ENCODE measurements at places on chromosomes 3 and 15.

- DNase-seq, result no peak
- peaks cover 41% of the 10 kb centered on the region for H3K36me3 ChIP-seq
- H3K4me1 ChIP-seq, result no peaks in the 10 kb centered on the region
- no peaks in the 10 kb centered on the region for H3K27me3 ChIP-seq
- H3K4me3 ChIP-seq, result no peak overlapping the region
- no peak overlapping the region for H3K27ac ChIP-seq
These were observed 127.7 kb downstream of the ISL2 start for GRCh38 chr15:76464247-76464646.

GRCh38 chr15:90871139-90871715, 2.8 kb downstream of the FURIN start:
- peak overlapping the region; percentile 93 for H3K4me3 ChIP-seq
- peak; percentile 27 for DNase-seq
- peak overlapping the region; percentile 99 for H3K27ac ChIP-seq

- no peak for DNase-seq
- no peak overlapping the region for H3K27ac ChIP-seq
- H3K4me1 ChIP-seq, result no peaks in the 10 kb centered on the region
- H3K36me3 ChIP-seq, result no peaks in the 10 kb centered on the region
- H3K4me3 ChIP-seq, result no peak overlapping the region
- H3K27me3 ChIP-seq, result peaks cover 2% of the 10 kb centered on the region
These were observed 58.9 kb upstream of the KY start for GRCh38 chr3:134709561-134710312.

DNA sequence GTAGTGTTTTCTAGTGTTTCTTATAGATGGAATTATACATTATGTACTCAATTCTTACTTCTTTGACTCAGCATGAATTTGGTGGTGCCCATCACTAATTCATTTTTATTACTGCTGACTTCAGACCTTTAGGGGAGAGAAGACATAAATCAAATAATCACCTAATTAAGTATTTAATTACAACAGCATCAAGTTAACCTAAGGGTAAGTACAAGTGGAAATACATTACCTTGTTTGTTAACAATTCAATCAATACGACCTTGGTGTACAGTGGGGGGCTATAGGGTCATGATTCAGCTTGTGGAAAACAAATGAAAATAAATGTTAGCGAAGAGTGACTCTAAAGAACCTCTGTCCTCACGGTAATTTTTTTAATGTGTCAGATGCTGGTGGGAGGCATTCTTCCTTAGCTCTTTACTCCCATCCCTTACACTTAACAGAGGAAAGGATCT, 538 bp upstream of the CAPN7 start:
- no peaks in the 10 kb centered on the region for H3K27me3 ChIP-seq
- H3K27ac ChIP-seq, result peak overlapping the region; percentile 77
- peaks cover 20% of the 10 kb centered on the region for H3K4me1 ChIP-seq
- H3K4me3 ChIP-seq, result peak overlapping the region; percentile 82
- DNase-seq, result no peak

DNA sequence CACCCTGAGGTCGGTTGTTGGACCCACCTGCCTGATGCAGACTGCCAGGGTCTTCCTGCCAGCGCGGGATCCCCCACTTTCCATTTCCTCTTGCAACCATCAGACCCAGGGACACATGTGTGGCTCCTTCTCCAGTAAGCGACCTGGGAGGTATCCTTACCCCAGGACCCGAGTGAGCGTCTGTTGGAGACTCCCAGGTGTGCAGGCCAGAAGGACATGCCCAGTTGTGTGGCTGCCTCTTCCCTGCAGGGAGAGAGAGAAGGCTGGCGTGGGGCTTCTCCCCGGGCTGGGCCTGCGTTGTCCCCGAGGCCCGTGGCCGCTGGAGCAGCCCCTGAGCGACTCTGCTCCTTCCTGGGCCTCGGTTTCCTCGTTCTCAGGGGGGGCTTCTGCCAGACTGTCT, 56.8 kb downstream of the APBA2 start:
- no peaks in the 10 kb centered on the region for H3K27me3 ChIP-seq
- no peak for DNase-seq
- H3K27ac ChIP-seq, result no peak overlapping the region
- peaks cover 7% of the 10 kb centered on the region for H3K36me3 ChIP-seq
- no peak overlapping the region for H3K4me3 ChIP-seq
- peaks cover 66% of the 10 kb centered on the region for H3K4me1 ChIP-seq

GRCh38 chr15:99141943-99142342, 37.1 kb downstream of the SYNM start:
- no peaks in the 10 kb centered on the region for H3K36me3 ChIP-seq
- no peak for DNase-seq
- no peak overlapping the region for H3K27ac ChIP-seq
- no peak overlapping the region for H3K4me3 ChIP-seq
- H3K4me1 ChIP-seq, result no peaks in the 10 kb centered on the region

DNA sequence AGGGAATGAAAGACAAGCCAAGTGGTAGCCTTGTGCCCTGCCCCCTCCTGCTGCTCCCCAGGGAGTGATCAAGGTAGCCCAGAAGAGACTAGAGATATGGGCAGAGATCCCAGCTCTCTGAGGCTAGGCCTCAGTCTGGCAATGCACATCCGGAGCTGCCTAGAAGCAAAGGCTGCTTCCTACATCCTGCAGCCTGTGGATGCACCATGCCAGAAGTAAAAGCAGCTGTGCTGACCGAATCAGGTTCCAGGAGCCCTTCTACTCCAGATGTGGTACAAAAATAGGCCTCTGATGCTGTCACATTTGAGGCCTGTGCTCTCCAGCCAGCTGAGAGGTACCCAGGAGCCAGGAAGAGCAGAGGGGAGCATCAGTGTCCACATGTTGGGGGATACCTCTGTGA, 16.0 kb downstream of the TRAIP start:
- H3K27me3 ChIP-seq, result no peaks in the 10 kb centered on the region
- H3K4me1 ChIP-seq, result no peaks in the 10 kb centered on the region
- peaks cover 12% of the 10 kb centered on the region for H3K36me3 ChIP-seq

- H3K4me1 ChIP-seq, result peaks cover 2% of the 10 kb centered on the region
- peaks cover 16% of the 10 kb centered on the region for H3K36me3 ChIP-seq
- no peaks in the 10 kb centered on the region for H3K27me3 ChIP-seq
- H3K27ac ChIP-seq, result no peak overlapping the region
These were observed 26.0 kb downstream of the NBEAL2 start for GRCh38 chr3:47005212-47006144.

GRCh38 chr15:79987569-79987955, 16.6 kb upstream of the BCL2A1 start:
- peaks cover 10% of the 10 kb centered on the region for H3K4me1 ChIP-seq

DNA sequence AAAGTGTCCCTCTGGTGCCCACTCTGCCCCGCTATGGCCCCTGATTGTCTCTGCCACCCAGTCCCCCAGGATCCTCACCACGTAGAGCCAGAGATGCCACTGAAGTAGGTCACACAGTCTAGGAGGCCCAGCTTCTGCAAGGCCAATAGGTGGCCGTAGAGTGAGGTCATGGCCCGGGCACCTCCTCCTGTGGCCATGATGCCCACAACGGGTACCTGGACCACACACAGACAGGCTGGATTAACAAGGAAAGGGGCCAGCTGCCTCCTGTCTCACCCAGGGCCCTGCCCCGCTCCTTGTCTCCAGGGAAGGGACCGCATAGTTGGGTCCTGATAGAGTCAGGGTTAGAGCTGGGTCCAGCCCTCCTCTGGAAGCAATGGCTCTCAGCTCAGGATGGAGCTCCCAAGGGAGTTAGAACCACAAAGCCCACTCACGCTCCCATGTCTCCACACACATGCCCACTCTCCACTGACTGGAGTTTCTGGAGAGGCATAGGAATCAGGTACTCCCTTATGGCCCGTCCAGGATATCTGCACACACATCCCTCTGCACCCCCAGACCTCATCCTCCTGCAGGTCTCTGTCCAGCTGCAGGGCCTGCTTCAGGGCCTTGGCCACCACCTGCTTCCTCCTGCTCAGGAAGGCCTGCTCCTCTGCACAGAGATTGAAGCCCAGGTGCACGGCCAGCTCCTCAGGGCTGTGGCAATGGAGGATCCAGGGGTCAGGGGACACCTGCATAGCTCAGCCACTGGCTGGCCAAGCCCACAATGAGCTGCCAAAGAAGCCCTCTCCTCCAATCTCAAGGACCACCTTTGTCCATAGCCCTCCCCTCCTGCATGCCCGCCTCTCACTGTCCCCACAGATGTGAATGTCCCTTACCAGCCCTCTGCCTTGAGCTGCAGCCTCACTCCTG, 13.2 kb downstream of the PLA2G4D start:
- H3K4me3 ChIP-seq, result no peak overlapping the region
- DNase-seq, result no peak
- peaks cover 6% of the 10 kb centered on the region for H3K27me3 ChIP-seq
- H3K27ac ChIP-seq, result no peak overlapping the region
- H3K36me3 ChIP-seq, result no peaks in the 10 kb centered on the region

DNA sequence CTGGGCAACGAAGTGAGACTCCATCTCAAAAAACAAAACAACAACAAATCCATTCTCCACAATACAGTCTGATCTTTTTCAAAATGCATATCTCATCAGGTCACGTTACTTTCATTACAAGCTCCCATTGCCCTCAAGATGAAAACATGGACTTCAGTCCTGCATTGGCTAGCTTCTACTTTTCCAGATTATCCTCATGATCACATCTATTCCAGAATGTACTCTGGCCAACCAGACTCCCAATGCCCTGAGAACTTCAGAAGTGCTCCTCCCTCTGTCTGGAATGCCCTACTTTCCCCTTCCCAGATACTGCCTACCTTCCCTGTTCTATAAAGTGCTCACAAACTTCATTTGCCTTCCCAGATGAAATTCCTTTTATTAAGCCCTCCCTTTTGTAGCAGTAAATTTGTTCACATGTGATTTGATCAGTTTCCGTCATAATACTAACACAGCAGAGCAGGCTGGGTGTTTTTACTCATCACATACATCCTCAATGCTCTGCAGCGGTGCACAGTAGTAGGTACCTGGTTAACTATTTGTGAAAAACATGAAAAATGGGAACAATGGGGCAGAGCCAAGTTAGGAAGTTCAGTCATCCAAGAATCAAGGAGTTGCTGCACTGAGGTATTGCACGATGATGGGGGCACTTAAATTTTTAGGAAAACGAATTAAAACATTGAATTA, 5.3 kb downstream of the RPL22L1 start:
- peaks cover 9% of the 10 kb centered on the region for H3K4me1 ChIP-seq
- H3K27me3 ChIP-seq, result no peaks in the 10 kb centered on the region
- H3K27ac ChIP-seq, result no peak overlapping the region

DNA sequence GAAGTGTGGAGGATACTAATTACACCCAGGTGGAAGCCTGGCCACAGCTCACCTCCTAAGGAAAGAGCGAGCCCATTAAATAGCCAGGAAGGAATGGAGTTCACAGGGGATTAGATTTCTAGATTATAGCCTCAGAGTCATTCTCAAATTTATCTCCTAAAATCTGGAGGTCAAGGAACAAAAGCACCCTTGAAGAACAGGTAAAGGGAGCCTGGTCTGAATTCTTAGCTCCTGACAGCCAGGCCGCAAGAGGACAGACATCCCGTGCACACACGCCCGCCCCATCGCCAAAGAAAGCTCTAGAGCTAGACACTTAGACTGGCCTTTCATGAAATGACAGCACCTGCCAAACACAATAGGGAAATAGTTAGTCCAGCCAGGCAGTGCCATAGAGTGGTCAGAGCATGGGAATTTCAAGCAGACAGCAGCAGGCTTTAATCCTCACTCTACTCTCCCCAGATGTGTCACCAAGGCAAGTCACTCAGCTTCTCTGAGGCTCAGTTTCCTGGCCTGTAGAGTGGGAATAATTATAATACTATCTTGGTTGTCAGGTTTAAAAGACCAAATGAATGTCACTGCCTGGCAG, 59.2 kb downstream of the LIPC start:
- H3K27ac ChIP-seq, result no peak overlapping the region
- H3K4me3 ChIP-seq, result no peak overlapping the region
- H3K36me3 ChIP-seq, result no peaks in the 10 kb centered on the region

GRCh38 chr15:69887009-69887408, 210.7 kb downstream of the TLE3 start:
- no peaks in the 10 kb centered on the region for H3K36me3 ChIP-seq
- H3K27ac ChIP-seq, result no peak overlapping the region
- peaks cover 7% of the 10 kb centered on the region for H3K4me1 ChIP-seq
- no peak for DNase-seq
- no peaks in the 10 kb centered on the region for H3K27me3 ChIP-seq

- H3K4me3 ChIP-seq, result no peak overlapping the region
- no peak overlapping the region for H3K27ac ChIP-seq
- H3K4me1 ChIP-seq, result no peaks in the 10 kb centered on the region
- no peak for DNase-seq
- peaks cover 2% of the 10 kb centered on the region for H3K27me3 ChIP-seq
- H3K36me3 ChIP-seq, result no peaks in the 10 kb centered on the region
These were observed 389.5 kb downstream of the LRTM1 start for GRCh38 chr3:54538346-54538745.

- H3K27ac ChIP-seq, result no peak within 1 kb of the TSS
- no peaks in the 10 kb centered on the region for H3K36me3 ChIP-seq
- peak within 1 kb of the TSS; percentile 39 for H3K4me3 ChIP-seq
These were observed at the start of gene PYGO1 for GRCh38 chr15:55588070-55588814. PYGO1 (minus strand) TSS chr15:55588345; CDS start chr15:55587883, 462 bp downstream.

DNA sequence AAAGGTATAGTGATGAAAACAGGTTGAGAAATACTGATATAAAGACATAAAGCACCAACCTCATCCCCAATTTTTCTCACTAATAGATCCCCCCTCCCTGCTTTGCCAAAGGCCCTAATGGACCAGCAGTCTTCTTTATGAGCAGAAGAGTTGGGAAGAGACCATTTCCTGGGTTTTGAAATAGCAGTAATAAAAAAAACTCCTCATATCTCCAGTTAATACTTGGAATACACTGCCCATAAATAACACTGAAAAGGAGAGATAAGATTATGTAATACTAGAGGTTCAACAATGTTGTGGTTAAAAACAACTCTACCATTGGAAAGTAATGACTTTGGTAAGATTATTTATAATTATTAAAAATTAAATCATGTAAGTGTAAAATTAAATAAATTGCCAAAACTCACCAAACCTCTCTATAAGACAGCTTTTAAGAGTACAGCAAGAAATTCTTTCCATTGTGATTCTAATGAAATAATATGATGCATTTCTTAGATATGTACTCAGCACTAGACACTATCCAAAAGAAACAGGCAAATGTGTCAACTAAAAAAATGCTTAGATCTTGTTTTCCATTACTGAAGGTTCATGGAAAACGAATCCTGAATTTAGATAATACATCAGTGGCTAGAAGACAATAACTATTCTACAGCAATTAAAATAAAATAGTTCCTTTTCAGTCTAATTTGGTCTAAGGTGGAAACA, 88.2 kb downstream of the FAIM start:
- H3K27me3 ChIP-seq, result no peaks in the 10 kb centered on the region
- DNase-seq, result no peak
- peaks cover 17% of the 10 kb centered on the region for H3K36me3 ChIP-seq
- H3K4me3 ChIP-seq, result no peak overlapping the region

- no peaks in the 10 kb centered on the region for H3K4me1 ChIP-seq
- H3K4me3 ChIP-seq, result no peak overlapping the region
- no peaks in the 10 kb centered on the region for H3K27me3 ChIP-seq
- H3K27ac ChIP-seq, result no peak overlapping the region
These were observed 89.7 kb downstream of the TP63 start for GRCh38 chr3:189720736-189721417.

GRCh38 chr3:194711913-194712312, 26.2 kb downstream of the FAM43A start:
- no peaks in the 10 kb centered on the region for H3K27me3 ChIP-seq
- H3K4me3 ChIP-seq, result no peak overlapping the region
- H3K36me3 ChIP-seq, result no peaks in the 10 kb centered on the region
- H3K27ac ChIP-seq, result no peak overlapping the region
- no peaks in the 10 kb centered on the region for H3K4me1 ChIP-seq

- DNase-seq, result no peak
- no peaks in the 10 kb centered on the region for H3K4me1 ChIP-seq
- no peak overlapping the region for H3K27ac ChIP-seq
- no peaks in the 10 kb centered on the region for H3K27me3 ChIP-seq
These were observed 326.8 kb downstream of the NAALADL2 start for GRCh38 chr3:175185903-175186302.
